ENCODE measurements at places on chromosomes 11 and 22. TPM values are rescaled to one million over a fixed set of nuclear protein-coding genes. Genes with fewer than 3 reads are reported as not detected.

- H3K27me3 ChIP-seq: no peaks in the 10 kb centered on the region
- peaks cover 2% of the 10 kb centered on the region for H3K4me1 ChIP-seq
Observed at GRCh38 chr22:29291215-29291614, 15.2 kb upstream of the GAS2L1 start.

- H3K27me3 ChIP-seq: peaks cover 9% of the 10 kb centered on the region
- no peak overlapping the region for H3K27ac ChIP-seq
- no peak for DNase-seq
- no peaks in the 10 kb centered on the region for H3K36me3 ChIP-seq
- H3K4me1 ChIP-seq: peaks cover 52% of the 10 kb centered on the region
Observed at GRCh38 chr22:26648528-26649388, 8.6 kb upstream of the MIAT start.

DNA sequence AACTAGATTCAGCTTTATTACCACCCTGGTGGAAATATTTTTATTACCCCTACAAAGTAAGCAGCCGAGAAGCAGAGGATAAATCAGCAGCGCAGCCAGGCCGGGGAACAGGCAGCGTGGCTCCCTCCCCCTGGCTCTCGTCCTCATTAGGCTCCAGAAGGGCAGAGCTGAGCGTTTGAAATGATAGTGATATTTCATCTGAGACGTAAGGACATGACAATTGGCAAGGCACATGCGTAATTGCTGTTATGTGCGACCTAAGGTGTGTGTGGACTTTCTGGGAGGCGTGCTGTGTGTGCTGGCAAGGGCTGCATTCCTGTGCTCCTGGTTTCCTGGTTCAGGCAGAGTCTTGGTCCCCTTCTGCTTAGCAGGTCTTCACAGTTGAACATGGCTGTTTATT lies 247.8 kb downstream of the TBC1D22A start:
- no peaks in the 10 kb centered on the region for H3K27me3 ChIP-seq
- H3K36me3 ChIP-seq: no peaks in the 10 kb centered on the region
- no peak for DNase-seq
- H3K4me3 ChIP-seq: no peak overlapping the region
- H3K4me1 ChIP-seq: peaks cover 4% of the 10 kb centered on the region

GRCh38 chr11:9461760-9462134 lies 935 bp downstream of the ZNF143 start:
- H3K27me3 ChIP-seq: no peaks in the 10 kb centered on the region
- H3K36me3 ChIP-seq: peaks cover 27% of the 10 kb centered on the region
- DNase-seq: no peak

DNA sequence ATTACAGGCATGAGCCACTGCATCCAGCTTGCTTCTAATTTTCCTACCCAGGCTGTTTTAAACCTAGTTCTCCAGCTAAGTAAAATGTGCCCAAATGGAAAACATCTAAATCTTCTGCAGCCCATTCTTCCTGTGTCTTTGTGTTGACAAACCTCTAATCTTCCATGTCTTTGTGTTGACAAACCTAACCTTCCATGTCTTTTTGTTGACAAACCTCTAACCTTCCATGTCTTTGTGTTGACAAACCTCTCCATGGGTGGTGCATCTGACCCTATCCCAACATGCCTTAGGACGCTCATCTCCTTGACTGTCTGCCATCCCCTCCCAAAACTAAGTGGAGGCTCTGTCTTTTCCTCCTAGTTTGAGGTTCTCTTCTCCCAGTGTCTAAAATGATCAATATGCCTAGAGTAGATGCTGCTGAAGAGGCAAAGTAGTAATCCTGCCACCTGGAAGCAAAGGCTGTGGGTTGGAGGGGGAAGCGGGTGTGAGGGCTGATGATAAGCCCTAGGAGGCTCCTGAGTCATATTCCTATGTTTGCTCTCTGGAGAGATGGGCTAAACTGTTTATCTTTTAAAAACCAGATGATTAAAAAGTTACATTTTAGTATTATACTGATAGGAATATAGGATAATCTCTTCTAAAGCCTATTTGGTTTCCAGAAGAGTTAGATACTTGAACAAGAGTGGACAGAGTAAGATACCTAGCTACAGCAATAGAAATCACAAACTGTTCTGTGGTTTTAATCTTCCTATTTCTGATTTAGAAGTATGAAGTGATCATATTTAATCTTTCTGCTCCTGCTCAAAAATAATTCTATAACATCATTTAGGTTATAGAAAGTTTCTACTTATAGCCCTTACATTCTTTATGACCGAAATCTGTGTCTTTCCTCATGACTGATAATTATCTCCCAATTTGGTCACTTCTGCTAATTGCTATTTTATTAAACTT lies 7.9 kb downstream of the FEN1 start:
- H3K4me3 ChIP-seq: no peak overlapping the region
- H3K4me1 ChIP-seq: peaks cover 33% of the 10 kb centered on the region
- H3K27ac ChIP-seq: peak overlapping the region; percentile 36
- H3K36me3 ChIP-seq: peaks cover 83% of the 10 kb centered on the region

DNA sequence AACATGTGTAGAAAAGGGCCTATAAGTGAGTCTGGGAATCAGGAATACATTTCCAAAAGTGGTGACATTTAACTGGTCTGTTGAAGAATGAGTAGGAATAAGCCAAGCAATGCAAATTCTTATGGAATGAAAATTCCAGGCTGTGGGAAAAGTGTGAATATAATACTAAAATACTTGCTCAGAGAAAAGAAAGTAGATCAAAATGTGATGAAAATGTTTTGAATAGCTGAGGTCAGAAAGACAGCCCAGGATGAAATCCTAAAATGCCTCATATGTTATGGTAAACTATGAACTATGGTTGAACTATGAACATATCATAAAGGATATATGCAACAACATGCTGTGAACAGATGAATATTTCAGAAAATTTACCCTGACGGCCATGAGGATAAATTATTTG lies 688.3 kb upstream of the FAT3 start:
- no peaks in the 10 kb centered on the region for H3K27me3 ChIP-seq
- no peak overlapping the region for H3K4me3 ChIP-seq
- DNase-seq: no peak
- H3K27ac ChIP-seq: no peak overlapping the region
- H3K36me3 ChIP-seq: no peaks in the 10 kb centered on the region

GRCh38 chr11:2976294-2977063 lies 15.7 kb downstream of the NAP1L4 start:
- no peaks in the 10 kb centered on the region for H3K27me3 ChIP-seq
- DNase-seq: no peak
- H3K4me1 ChIP-seq: peaks cover 18% of the 10 kb centered on the region
- peaks cover 66% of the 10 kb centered on the region for H3K36me3 ChIP-seq
- no peak overlapping the region for H3K4me3 ChIP-seq

The MUC6 gene
- total RNA-seq: not detected
